LHCN-M2 (cell line): ENCODE measurements at places on chromosomes 6 and 20. TPM values are rescaled to one million over a fixed set of nuclear protein-coding genes. Genes with fewer than 3 reads are reported as not detected.

The RNF182 gene
- 2.1 and 3.2 TPM in 2 replicates for total RNA-seq

The RBBP8NL gene
- not detected in 2 replicates for total RNA-seq

The C6orf15 gene
- 0.40 and 0.71 TPM in 2 replicates for total RNA-seq

The OOEP gene
- total RNA-seq: not detected in 2 replicates

The CAGE1 gene
- total RNA-seq: not detected in 2 replicates

The MGME1 gene
- total RNA-seq: 29.3 and 42.6 TPM in 2 replicates

The KIFC1 gene
- 97.6 and 98.5 TPM in 2 replicates for total RNA-seq

The ZCCHC3 gene
- 14.0 and 15.9 TPM in 2 replicates for total RNA-seq

The PNPLA1 gene
- total RNA-seq: not detected in 2 replicates

The TBXT gene
- total RNA-seq: not detected in 2 replicates

The SH3BGRL2 gene
- total RNA-seq: 1.5 and 1.7 TPM in 2 replicates

The SCUBE3 gene
- total RNA-seq: 0.06 TPM in 2 replicates

The NRSN1 gene
- not detected in 2 replicates for total RNA-seq

DNA sequence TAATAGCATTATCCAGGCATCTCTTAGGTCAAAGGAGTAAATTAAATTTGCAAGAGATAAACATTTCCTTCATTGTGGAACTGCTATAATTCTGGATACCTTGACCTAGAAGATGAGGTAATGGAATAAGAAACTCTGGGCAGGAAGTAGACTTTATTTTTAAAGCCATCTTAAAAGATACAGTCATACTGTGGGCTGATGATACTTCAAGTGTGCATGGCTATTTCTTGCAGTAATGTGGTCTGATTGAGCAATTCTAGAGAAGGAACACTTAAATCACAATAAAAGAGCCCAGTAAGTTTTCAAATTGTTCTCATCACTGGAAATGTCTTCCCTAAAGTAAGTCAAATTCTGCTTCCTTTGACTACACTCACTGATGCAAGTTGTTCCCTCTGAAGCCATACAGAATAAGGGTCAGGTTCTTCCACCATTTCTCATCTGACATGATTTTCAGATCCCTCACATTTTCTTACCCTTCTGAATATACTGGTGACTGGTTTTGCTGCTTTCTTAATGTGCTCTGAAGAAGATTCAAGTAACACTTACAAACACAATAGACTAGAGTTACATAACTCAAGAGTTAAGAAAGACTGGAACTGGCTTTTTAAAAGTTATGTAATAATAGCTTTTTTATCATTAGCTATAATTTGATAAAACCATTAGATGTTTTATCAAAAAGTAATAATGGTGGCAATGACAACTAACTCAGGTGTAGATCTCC is 62.6 kb upstream of the TMEM244 start:
- DNase-seq: peak; percentile 62

DNA sequence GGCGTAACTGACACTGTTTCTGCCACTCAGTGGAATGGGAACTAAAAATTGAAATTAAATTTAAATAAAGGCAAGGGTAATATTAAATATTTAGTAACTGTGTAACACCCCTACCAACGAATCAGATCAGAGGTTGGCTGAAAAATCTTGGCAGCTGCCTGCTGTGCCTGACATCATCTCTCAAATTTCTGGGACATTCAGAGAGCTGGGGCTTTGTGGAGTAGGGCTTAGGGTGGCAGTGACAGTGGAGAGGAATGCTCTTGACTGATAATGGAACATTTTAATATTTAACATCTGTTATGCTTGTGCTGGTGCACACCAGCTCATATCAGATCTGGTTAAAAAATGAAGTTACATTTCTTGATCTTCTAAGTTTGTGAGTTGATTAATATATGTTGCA is 62.2 kb downstream of the RFPL4B start:
- DNase-seq: peak; percentile 30

DNA sequence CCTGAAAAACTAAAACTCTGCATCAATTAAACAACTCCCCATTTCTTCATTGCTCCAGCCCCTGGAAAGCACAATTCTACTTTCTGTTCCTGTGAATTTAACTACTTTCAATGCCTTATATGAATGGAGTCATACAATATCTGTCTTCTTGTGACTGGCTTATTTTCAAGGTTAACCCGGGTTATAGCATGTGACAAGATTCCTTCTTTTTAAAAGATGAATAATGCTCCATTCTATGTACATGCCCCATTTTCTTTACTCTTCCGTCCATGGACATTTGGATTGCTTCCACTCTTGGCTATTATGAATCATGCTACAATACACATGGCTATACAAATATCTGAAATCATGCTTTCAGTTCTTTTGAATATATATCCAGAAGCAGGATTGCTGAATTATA is 334.9 kb upstream of the ID4 start:
- no peak for DNase-seq

- peak; percentile 5 for DNase-seq
Observed at GRCh38 chr6:113246186-113246585, 611.0 kb upstream of the MARCKS start.

DNA sequence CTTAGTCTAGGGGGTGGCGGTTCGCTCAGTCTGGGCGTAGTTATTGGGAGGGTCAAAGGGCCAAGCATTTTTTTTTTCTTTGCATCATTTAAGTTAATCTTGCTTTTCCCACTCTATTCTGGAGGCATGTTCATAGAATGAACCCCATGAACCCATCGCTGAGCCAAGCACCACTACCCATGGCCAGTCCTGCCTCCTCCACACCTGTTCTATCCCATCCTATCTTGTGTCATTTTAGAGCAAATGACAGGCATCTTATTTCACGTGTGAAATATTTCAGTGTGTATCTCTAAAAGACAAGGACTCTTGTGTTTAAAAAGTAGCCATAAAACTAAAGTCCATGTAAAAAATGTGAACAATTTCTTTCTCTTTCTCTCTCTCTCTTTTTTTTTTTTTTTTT is 13.9 kb downstream of the SRC start:
- peak; percentile 60 for DNase-seq

- DNase-seq: peak; percentile 49
Observed at GRCh38 chr6:164109770-164110140, 695.2 kb downstream of the QKI start.

- peak; percentile 95 for DNase-seq
Observed at GRCh38 chr6:140051521-140052512, 677.4 kb upstream of the CITED2 start.

GRCh38 chr20:58401162-58401561 is 12.1 kb downstream of the VAPB start:
- no peak for DNase-seq

DNA sequence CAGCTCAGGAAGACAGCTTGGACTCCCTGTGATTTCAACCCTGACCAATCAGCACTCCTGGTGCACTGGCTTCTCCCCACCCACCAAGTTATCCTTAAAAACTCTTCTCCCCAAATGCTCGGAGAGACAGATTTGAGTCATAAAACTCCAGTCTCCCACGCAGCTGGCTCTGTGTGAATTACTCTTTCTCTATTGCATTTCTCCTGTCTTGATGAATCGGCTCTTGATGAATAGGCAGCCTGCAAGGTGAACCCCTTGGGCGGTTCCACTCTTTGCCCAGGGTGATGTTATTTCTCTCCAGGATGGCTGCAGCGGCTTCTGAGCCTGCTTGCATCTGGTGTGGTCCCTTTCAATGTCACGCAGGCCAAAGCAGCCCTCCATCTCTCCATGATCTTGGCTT is 12.4 kb downstream of the SLC52A3 start:
- no peak for DNase-seq

GRCh38 chr6:16706911-16707783 is 54.1 kb downstream of the ATXN1 start:
- DNase-seq: no peak

GRCh38 chr6:169230946-169231789 is 22.5 kb downstream of the THBS2 start:
- no peak for DNase-seq

- no peak for DNase-seq
Observed at GRCh38 chr6:20582586-20583443, 48.6 kb downstream of the CDKAL1 start.

DNA sequence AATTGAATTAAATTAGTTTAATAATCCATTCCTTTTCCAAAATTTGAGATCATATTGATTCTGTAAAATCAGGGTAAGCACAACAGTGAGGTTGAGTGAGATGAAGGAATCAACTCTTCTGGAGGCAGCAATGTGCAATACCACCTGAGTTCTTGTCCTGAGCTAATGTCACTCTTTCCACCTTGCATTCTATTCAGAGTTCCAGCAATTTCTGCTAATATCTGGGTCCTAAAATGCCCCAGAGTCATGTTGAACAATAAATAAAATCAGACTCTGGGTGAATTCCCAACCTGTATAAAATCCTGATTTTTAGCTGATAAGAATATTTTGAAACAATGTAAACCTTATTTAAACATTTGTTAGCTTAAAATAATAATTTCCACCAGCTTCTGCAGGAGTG is 590.8 kb upstream of the ADGRB3 start:
- DNase-seq: no peak

GRCh38 chr20:59242714-59243626 is 57.4 kb upstream of the EDN3 start:
- no peak for DNase-seq

GRCh38 chr6:167811040-167811439 is 15.7 kb upstream of the AFDN start:
- no peak for DNase-seq

DNA sequence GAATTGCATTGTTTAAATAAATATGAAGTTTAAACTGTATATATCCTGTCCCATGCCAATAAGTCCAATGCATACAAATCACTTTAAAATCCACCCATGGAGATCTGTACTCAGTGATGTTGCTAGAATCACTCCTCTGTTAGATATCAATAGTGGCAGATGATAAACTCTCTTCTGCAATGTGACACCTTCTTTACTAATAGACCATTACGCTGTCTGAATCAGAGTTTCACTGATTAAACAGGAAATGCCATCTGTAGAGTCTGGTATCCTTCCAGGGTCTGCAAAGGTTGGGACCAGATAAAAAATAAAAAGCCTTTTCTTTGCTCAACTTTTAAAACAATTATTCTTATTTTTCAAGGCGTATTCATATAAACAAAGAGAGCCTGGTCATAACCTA is 134.5 kb downstream of the EDN3 start:
- DNase-seq: no peak

DNA sequence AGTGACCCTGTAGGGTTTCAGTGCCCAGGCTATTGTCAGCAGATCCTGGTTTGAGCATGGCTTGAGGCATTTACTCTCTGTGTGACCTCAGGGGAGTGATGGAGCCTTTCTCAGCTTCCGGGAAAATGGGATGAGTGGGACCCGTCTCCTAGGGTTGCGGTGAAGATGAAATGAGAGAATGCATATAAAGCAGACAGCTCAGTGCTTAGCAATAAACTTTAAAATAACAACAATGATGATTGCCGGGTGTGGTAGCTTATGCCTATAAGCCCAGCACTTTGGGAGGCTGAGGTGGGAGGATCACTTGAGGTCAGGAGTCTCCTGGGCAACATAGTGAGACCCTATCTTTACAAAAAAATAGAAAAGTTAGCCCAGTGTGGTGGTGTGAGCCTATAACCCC is 106.0 kb upstream of the MTHFD1L start:
- DNase-seq: no peak

DNA sequence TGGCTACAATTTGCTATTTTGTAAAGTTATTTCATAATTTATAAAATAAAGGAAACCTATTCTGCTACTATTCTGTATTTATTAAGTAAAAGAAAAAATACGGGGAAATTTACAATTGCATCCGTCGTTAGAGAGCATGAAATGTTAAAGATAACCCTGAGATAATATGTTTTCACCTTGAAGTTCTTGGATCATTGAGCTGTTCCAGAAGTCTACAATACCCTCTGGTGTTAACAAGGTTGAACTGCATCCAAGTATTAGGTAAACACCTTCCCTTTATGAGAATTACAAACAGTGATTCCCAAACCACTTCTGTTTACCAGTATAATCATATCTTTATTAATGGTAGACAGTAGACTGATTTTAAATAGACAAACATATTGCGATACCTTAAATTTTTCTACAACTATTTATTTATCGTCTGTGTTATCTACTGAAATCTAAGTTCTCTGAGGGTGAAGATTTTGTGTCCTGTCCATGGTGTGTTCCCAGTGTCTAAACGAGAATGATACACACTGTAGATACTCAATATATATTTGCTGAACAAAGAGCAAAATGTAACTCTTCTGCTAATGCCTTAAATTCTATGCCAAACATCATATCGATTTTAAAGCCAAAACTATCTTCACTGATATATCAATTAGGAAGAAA is 28.2 kb downstream of the TBC1D32 start:
- DNase-seq: peak; percentile 60

GRCh38 chr6:32621372-32621771 is 15.8 kb upstream of the HLA-DQA1 start:
- no peak for DNase-seq

GRCh38 chr20:53738039-53738944 is 144.7 kb upstream of the ZNF217 start:
- DNase-seq: peak; percentile 93

- no peak for DNase-seq
Observed at GRCh38 chr20:8305449-8305978, 173.4 kb downstream of the PLCB1 start.

- DNase-seq: peak; percentile 62
Observed at GRCh38 chr6:17233531-17233930, 47.6 kb upstream of the RBM24 start.

DNA sequence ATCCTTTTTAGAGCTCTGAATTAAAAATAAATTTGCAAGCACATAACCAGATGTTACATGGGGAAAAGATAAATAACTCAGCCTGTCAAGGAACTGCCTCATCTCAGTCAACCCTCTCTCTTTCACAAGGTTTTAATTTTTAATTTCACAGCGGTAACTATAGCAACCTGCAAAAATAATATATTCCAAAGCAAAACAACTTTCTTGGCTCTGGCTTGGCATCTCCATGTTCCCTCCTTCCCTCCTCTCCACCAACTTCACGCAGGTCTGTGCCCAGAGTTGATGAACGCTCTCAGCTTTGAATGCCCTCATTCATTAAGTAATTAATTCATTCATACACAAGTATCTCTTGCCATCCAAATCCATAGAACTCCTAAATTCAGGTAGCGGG is 32.5 kb upstream of the SIRPA start:
- no peak for DNase-seq

- no peak for DNase-seq
Observed at GRCh38 chr6:15352220-15352619, 106.4 kb downstream of the JARID2 start.

DNA sequence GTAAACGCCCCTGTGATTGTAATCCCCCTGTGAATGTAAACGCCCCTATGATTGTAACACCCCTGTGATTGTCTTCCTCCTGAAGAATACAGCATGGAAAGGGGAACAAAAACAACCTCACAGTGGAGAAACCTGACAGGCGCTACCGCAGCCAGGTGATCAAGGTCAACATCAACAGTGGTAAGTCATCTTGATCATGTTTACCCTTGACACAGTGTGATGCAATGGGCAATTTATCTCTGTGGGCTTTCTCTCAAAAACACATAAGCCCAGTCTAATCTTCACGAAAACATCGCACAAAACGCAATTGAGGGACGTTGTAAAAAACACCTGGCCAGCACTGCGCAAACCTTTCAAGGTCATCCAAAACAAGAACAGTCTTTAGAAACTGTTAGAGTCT is 277.2 kb downstream of the PRKN start:
- no peak for DNase-seq
